Motor neuron (in vitro differentiated cells): ENCODE measurements at places on chromosomes 3 and 15.

DNA sequence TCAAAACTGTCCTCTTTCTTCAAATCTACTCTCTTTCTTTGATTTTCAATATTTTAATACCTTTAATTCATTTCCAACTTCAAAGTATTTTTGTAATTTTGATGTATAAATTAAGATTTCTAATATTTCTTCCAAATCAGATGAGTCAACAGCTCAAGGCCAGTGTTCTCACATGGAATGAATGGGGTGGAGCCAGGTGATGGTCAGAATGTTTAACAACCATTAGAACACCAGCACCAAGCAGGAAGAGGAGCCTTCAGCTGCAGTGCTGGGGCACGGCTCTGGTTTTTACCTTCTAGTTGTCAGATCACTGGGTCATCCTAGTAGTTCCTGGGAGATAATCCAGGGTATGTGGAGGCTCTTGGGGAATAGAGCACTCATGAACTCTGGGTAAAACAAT lies 494.5 kb upstream of the PDZRN3 start:
- ATAC-seq, result no peak

GRCh38 chr15:70955151-70955550 lies 62.5 kb downstream of the LRRC49 start:
- no peak for ATAC-seq

DNA sequence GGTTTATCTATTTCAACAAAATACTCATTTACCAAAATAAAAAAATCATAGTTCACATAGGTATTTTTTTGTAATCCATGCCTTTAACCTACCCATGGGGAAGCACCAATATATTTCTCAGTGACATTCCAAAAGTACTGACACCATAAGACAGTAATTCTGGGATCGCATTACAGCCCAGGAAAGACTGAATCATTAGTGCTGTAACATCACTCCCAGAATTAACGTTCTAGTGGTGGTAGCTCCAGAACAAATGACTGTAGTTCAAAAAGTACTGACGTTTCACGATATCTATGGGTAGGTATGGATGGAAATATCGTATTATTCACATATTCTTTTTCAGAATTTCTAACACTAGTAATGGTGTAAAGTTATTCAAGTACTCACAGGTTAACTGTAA lies 54.3 kb upstream of the NEK10 start:
- ATAC-seq, result no peak

GRCh38 chr3:32106929-32107362 lies 526 bp downstream of the GPD1L start:
- ATAC-seq, result no peak

- no peak for ATAC-seq
Measured at GRCh38 chr3:183591881-183592521, 36.5 kb upstream of the KLHL6 start.

DNA sequence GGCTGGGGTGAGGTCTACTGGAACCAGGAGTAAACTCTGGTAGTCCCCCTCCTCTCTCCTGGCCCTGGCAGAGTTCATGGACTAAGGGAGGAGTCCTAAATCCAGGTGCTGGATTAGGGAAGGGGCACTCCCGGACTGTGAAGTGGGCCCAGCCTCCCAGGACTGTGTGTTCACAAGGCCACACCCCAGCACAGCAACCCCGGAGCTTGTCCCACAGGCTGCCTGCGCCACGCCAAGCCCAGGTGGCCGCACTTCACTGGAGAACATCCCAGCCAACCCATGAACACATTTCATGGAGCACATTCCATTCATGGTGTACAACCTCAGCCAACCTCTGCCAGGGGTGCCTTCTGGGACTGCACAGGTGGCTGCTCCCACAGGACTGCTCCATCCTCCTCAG lies 8.2 kb downstream of the ARPIN start:
- no peak for ATAC-seq

- ATAC-seq, result no peak
Measured at GRCh38 chr3:40268802-40269524, 40.5 kb upstream of the EIF1B start.

DNA sequence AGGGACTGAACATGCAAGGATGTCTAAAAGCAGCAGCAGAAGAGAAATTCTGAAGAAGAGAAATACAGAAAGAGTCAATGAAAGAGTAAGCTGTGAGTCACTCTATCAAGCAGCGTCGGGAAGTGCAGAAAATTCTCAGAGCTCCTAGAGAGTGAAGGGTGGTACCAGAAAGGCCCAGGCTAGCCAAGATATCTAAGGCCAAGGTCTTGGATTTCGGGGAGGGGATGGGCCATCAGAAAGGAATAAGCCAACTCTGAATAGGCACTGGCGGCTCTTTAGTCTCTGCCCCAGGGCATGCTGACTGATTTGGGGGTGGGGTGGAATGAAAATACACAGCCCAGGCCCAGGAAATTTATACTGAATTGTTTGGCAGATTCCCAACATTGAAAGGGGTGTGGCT lies 70.8 kb downstream of the GPR156 start:
- ATAC-seq, result peak; percentile 39

DNA sequence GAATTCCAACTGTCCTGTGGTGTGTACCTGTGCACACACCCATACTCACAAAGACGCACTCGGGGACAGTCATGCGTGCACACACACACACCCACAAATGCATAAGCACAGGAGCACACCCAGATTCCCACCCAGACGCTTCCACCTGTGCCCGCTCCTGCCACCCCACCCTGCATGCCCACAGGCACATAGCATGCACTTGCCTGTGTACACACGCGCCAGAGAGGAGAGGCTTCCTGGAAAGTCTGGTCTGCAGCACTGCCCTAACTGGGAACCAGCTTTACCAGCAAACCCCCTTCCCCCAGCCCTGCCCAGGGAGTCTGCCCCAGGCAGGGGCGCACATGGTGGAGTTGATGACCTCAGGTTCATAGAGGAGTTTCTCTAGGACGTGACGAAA lies 246.2 kb downstream of the UACA start:
- no peak for ATAC-seq

DNA sequence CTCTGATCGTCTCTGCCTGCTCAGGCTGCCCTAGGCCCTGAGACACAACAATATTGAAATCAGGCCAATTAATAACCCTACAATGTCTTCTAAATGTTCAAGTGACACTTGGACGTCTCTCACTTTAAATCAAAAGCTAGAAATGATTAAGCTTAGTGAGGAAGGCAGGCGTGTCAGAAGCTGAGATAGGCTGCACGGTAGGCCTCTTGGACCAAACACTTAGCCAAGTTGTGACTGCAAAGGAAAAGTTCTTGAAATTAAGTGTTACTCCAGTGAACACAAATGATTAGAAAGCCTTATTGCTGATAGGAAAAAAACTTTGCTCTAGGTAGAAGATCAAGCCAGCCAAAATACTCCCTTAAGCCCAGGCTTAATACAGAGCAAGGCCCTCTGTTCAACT lies 2.2 kb downstream of the HPS3 start:
- ATAC-seq, result no peak

DNA sequence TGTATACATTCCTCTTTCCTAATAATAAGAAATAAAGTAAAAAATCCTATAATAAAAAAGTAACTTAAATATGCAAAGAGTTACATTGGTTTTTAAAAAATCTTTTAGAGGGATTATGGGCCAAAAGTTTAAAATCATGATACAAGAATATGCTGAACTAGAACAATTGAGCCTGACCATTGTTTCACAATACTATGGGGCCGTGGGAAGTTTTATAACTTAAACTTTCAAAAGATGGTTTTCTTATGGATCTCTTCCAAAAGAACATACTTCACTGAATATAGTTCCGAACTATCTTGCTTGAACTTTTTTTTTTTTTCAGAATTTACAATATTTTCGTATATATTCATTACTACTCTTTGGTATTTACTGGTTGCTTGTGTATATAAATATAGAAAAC lies 97.6 kb downstream of the NFKBIZ start:
- ATAC-seq, result no peak

DNA sequence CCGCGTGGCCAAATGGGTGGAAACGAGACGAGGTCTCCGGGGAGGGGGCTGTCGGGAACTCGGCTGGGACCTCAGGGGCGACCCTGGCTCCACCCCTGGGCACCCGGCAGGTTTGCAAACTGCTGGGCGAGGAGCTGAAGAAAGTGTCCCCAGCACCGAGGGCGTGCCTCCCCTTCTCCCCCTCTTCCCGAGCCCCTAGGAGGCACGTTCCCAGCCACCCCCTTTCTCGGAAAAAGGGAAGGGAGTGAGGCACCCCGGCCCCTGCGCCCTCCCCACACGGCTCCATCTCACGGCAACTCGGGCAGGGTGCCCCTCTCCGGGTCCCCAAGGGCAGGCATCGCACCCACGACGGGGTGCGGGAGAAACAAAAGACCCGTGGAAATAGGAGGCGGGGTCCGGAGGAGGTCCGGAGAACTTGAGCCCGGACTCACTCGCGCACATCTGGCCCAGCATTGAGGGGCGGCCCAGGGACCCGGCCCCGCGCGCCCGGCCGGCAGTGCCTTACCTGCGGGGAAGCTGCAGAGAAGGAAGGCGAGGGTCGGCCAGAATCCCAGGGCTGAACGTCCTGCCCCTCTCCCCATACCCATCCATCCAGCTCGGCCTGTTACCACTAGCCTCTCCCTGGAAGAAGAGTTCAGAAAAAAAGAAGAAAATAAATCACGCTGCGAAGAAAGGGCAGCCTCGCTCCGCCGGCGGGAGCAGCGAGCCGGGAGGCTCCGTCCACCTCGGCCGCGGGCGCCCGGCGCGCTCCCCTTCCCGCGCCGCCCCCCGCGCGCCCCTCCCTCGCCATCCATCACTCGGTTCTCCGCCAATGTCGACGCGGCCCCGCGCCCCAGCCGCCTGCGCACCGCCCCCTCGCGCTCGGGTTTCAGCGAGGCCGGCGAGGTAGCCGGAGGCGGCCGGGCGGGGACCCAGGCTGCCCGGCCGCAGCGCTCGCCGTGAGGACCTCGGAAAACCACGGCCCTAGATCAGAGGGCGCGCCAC lies 16.3 kb downstream of the RGMA start:
- peak; percentile 80 for ATAC-seq

DNA sequence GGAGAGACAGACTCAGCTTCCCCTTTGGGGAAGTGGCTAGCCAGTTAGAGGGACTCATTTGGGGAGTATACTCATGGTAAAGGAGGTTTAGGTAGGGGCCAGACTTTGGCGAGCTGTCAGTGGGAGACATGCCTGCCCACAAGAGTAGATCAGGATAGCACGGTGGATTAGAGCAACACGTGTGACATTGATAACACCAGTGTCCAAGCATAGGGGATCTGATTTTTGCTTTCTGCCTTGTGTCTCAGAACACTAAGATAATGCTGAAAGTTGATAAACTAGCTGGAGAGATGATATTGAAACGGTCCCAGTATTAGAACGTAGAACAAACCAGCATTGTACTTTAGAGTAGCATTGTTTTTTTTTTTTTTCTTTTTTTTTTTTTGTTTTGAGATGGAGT lies 25.9 kb downstream of the MAP6D1 start:
- no peak for ATAC-seq

DNA sequence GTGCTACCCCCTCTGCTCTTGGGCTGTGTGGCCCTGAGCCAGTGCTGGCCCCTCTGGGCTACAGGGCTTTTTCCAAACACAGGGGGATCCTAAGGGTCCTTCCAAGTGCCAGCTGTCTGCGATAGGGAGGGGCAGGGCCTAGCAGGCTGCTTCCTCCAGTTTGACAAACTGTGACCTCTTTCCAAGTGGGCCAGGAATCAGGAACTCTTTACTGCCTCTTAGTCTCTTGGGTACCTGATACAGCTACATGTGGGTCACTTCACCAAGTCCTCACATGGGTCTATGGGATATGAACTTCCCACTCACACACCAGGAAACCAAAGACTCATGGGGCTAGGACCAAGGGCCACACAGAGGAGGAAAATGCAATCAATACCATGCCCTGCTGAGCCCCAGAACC lies 25.4 kb downstream of the SEC61A1 start:
- no peak for ATAC-seq

GRCh38 chr3:9430733-9431132 lies 33.3 kb downstream of the SETD5 start:
- ATAC-seq, result no peak

GRCh38 chr3:9213019-9213634 lies 36.3 kb downstream of the SRGAP3 start:
- ATAC-seq, result no peak

GRCh38 chr3:123621186-123621849 lies 36.5 kb upstream of the HACD2 start:
- no peak for ATAC-seq

GRCh38 chr3:97957617-97958311 lies 14.5 kb downstream of the RIOX2 start:
- no peak for ATAC-seq

DNA sequence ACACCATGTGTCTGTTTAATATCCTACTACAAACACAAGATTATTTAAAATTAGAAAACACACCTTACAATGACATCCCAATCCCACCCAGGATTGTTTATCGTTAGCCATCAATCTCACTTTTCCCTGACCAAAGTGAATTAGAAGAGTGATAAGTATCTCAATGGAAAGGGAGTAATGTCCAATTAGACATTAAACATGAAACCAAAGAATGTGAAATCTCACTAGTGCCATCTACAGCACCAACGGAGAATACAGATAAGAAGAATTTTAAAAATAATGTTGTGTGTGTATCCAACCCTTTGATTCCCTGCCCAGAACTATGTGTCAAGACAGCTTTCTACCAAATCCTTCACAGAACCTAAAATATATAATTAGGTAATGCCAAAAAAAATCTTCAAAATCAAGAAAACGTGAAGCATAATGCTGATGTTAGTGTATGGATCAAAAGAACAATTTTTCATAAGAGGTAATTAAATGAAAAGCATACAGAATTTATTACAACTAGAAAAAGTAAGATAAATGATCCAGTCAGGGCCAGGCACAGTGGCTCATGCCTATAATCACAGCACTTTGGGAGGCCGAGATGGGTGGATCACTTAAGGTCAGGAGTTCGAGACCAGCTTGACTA lies 64.2 kb downstream of the SCAPER start:
- ATAC-seq, result no peak

DNA sequence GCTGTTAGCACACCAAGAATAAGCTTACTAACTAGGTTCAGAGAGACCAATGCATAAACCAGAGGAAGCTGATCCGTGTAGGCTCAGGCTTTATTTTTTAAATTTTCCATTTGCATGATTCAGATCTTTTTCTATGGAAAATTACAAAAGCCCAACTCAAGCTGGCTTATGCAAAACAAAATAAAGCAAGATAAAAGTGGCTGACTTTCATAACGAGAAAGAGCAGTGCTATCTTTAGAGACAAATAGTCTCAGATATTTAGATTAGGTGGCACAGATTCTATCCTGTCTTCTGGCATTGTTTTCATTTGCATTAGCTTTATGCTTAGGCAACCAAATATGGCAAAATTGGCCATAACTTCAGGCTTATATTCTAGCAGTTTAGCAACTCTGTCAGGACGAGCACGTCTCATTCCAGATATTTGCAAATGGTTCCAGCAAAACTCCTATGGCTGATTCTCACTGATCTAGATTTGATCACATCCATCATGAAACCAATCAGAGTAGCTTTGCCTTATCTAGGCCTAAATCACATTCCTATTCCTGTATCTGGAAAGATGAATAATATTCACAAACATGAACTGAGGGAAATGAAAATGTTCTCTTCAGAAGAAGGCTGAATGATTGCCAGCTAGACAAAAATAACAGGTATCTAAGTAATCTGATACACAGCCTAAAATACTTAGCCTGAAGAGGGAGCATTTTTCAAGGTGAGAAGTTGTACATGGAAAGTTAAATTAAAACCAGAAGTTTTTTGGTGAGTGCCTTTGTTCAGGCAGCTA lies 216.4 kb upstream of the DPPA4 start:
- no peak for ATAC-seq

- ATAC-seq, result peak; percentile 52
Measured at GRCh38 chr3:158659454-158660237, 12.8 kb downstream of the LXN start.

- no peak for ATAC-seq
Measured at GRCh38 chr15:51524376-51524775, 98.2 kb downstream of the DMXL2 start.
